ENCODE measurements at places on chromosomes 1 and 21.

GRCh38 chr1:167499106-167499505 is 19.2 kb downstream of the CD247 start:
- no peaks in the 10 kb centered on the region for H3K36me3 ChIP-seq
- H3K27me3 ChIP-seq: peaks cover 83% of the 10 kb centered on the region
- DNase-seq: no peak
- no peak overlapping the region for H3K4me3 ChIP-seq
- H3K4me1 ChIP-seq: no peaks in the 10 kb centered on the region

GRCh38 chr1:156075775-156076204 is 6.5 kb downstream of the MEX3A start:
- no peak overlapping the region for H3K4me3 ChIP-seq
- DNase-seq: no peak
- no peak overlapping the region for H3K27ac ChIP-seq

GRCh38 chr1:81584398-81584797 is 216.3 kb upstream of the ADGRL2 start:
- no peaks in the 10 kb centered on the region for H3K27me3 ChIP-seq
- H3K4me1 ChIP-seq: peaks cover 3% of the 10 kb centered on the region
- H3K27ac ChIP-seq: no peak overlapping the region
- no peaks in the 10 kb centered on the region for H3K36me3 ChIP-seq
- peak; percentile 22 for DNase-seq

DNA sequence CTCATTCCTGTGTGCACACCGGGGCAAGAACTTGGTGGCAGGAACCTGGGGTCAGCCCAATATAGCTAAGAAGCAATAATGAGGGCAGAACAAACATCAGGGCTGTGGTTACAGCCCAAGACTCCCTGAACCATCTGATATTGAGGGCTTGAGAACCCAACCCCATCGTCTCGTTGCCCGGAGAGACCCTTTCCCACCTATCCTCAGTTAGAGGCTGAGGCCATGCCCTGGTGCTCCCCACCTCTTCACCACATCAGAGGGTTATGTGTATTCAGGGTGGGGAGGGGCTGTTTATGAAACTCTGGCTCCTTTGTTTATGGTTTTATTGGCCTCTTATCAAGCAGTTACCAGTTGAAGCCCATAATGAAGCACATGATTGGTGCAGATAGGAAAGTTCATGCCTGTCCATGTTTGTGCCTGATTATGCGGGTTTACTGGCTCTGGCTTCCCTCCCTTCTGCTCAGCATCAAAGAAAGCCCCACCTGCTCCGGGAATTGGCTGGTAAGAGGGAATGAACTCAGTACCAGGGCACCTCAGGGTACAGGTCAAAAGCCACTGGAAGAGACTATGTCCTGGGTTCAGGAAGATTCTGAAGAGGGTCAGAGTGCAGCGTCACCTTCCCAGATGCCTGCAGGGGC is 14.5 kb downstream of the NUAK2 start:
- no peak overlapping the region for H3K4me3 ChIP-seq
- peaks cover 88% of the 10 kb centered on the region for H3K36me3 ChIP-seq
- peaks cover 27% of the 10 kb centered on the region for H3K4me1 ChIP-seq
- H3K27me3 ChIP-seq: no peaks in the 10 kb centered on the region
- H3K27ac ChIP-seq: no peak overlapping the region

- peak; percentile 53 for DNase-seq
- H3K36me3 ChIP-seq: no peaks in the 10 kb centered on the region
- H3K4me3 ChIP-seq: peak overlapping the region; percentile 69
- H3K27ac ChIP-seq: no peak overlapping the region
- peaks cover 8% of the 10 kb centered on the region for H3K4me1 ChIP-seq
These were observed 29.7 kb downstream of the HEYL start for GRCh38 chr1:39609618-39610331.

DNA sequence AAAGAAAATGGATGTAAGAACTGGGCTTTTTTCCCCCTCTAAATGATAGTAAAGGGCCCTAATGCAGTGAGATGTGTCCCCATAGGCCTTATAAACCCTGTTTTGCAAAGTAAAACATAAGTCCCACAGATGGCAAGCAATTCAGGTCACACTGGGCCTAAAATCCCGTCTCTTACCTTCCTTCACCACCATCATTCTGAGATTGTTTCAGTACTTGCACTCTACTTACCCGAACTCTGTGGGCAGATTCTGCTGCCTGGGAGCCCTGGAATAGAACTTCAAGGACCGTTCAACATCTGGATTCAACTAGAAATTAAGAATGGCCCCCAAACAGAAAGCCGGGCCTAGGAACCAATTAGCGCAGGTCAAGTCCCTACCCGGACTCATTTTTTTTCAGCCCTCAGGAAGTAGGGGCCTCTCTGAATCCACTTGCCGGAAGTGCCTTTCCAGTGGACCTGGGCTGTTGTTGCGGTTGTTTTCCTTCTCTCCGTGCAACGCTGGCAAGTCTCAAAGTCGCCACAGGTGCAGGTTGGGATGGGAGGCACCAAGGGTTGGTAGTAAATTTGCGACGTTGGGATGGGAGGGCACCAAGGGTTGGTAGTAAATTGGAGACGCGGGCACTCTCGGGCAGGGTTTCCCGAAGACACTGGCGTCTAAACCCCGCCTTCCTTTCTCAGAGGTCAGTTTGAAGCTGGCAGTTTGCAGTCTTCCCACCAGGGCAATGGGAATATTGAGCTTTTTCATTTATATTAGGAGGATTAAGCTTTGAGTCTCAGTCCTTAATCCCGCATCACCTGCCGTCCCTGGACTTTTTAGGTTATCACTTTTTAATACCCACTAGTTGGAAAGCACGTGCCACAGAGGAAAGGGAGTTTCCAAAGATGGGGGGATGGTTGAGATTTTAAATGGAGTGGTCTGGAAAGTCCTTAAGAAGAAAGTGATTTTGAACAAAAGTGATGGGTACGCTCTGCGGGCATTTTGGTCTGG is at the start of gene TMEM69:
Gene TMEM69 (plus strand): TSS at position 428 of the 987 bp plus-strand sequence. CDS start 2,888 bp downstream, outside the sequence.
- H3K4me1 ChIP-seq: peaks cover 16% of the 10 kb centered on the region
- H3K4me3 ChIP-seq: peak within 1 kb of the TSS; percentile 87
- H3K27me3 ChIP-seq: no peaks in the 10 kb centered on the region
- H3K27ac ChIP-seq: peak within 1 kb of the TSS; percentile 92

DNA sequence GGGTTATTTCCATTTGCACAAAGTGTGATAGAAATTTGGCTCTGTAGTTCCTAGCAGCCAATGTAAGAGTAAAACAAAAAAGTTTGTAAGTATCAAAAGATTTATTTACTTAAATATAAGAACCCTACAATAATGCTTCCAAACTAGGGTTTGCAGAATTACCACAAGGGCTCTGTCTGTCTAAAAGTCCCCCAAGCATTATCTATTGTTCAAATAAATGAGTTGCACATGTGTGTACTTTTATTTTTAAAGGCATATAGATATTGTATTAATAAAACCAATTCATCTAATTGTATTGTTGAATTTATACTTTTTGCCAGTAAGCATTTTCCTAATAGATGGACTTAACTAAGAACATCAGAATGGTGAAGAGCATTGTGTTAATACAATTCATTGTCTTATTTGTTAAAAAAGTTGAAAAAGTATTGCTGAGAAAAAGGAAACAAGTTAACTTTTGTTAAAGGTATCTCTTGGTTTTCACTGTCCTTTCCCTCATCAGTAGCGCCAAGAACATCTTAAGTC is 863 bp upstream of the PTPRC start:
- DNase-seq: no peak
- no peaks in the 10 kb centered on the region for H3K4me1 ChIP-seq
- H3K27ac ChIP-seq: no peak overlapping the region
- H3K27me3 ChIP-seq: no peaks in the 10 kb centered on the region
- H3K4me3 ChIP-seq: no peak overlapping the region

DNA sequence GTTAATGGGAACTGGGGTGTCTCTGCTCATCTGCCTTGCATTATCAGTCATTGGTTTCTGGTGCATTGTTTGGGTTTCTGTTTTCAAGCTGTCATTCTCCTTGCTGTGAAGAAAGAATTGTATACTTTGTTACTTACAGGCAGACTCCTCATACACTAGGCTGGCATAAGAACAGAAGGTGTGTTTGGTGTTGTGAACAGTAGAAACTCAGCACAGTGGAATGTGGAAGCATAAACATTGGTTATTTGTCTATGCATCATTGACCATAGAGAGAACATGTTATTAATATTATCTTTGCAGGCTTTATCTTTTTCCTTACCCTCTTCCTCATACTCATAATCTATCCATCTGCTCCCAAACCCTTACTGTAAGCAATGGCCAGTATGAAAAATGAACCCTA is 18.2 kb downstream of the C1orf87 start:
- no peaks in the 10 kb centered on the region for H3K36me3 ChIP-seq
- no peak overlapping the region for H3K4me3 ChIP-seq
- H3K4me1 ChIP-seq: no peaks in the 10 kb centered on the region
- H3K27ac ChIP-seq: no peak overlapping the region

- H3K27ac ChIP-seq: no peak overlapping the region
- DNase-seq: no peak
- no peak overlapping the region for H3K4me3 ChIP-seq
These were observed 475.3 kb upstream of the ADGRL2 start for GRCh38 chr1:81325397-81325796.

GRCh38 chr1:91948501-91949355 is 473 bp upstream of the BRDT start:
- no peak for DNase-seq
- no peaks in the 10 kb centered on the region for H3K27me3 ChIP-seq
- no peak overlapping the region for H3K27ac ChIP-seq
- no peaks in the 10 kb centered on the region for H3K4me1 ChIP-seq

DNA sequence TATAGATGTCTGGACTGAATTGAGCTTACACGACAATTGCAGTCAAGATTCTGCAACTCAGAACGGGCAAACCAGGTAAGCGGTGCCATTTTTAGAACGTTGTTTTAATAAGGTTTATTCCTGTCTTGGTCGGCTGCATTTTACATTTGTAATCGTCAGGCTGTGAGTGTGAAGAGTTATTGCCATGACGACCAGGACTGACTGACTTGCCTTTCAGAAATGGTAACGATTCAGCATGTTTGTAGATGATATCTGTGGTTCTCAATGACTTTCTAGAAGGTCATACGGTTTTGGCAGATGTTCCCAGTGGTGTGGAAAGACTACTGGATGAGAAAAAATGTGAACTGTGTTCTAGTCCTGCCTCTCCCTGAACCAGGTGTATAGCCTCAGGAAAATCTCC is 271.3 kb upstream of the B3GALT2 start:
- H3K4me1 ChIP-seq: no peaks in the 10 kb centered on the region
- no peaks in the 10 kb centered on the region for H3K36me3 ChIP-seq
- no peak overlapping the region for H3K27ac ChIP-seq
- no peak overlapping the region for H3K4me3 ChIP-seq
- DNase-seq: no peak
- H3K27me3 ChIP-seq: no peaks in the 10 kb centered on the region

GRCh38 chr1:221699577-221699976 is 42.3 kb downstream of the DUSP10 start:
- DNase-seq: no peak
- H3K4me3 ChIP-seq: no peak overlapping the region

- peaks cover 11% of the 10 kb centered on the region for H3K4me1 ChIP-seq
- no peak overlapping the region for H3K27ac ChIP-seq
- no peak overlapping the region for H3K4me3 ChIP-seq
These were observed 7.7 kb downstream of the ADAMTS1 start for GRCh38 chr21:26837539-26837938.

- DNase-seq: peak; percentile 96
- H3K4me3 ChIP-seq: peak overlapping the region; percentile 23
- peaks cover 7% of the 10 kb centered on the region for H3K4me1 ChIP-seq
- H3K27ac ChIP-seq: peak overlapping the region; percentile 91
These were observed 32.8 kb upstream of the DNASE2B start for GRCh38 chr1:84365225-84366221.

- no peak overlapping the region for H3K4me3 ChIP-seq
- DNase-seq: no peak
- H3K4me1 ChIP-seq: peaks cover 14% of the 10 kb centered on the region
- H3K36me3 ChIP-seq: no peaks in the 10 kb centered on the region
- peaks cover 3% of the 10 kb centered on the region for H3K27me3 ChIP-seq
- H3K27ac ChIP-seq: no peak overlapping the region
These were observed 101.2 kb downstream of the LAMC2 start for GRCh38 chr1:183287191-183287675.

- peak overlapping the region; percentile 77 for H3K4me3 ChIP-seq
- no peak overlapping the region for H3K27ac ChIP-seq
- DNase-seq: peak; percentile 43
These were observed 15.0 kb downstream of the HLX start for GRCh38 chr1:220894025-220894923.

- no peak for DNase-seq
- peaks cover 14% of the 10 kb centered on the region for H3K4me1 ChIP-seq
- no peaks in the 10 kb centered on the region for H3K36me3 ChIP-seq
These were observed 3.2 kb downstream of the RCAN3 start for GRCh38 chr1:24505816-24506215.

- H3K4me1 ChIP-seq: peaks cover 1% of the 10 kb centered on the region
- H3K4me3 ChIP-seq: no peak overlapping the region
- no peak overlapping the region for H3K27ac ChIP-seq
- peaks cover 52% of the 10 kb centered on the region for H3K36me3 ChIP-seq
These were observed 94.4 kb downstream of the RAVER2 start for GRCh38 chr1:64839261-64839660.

GRCh38 chr1:42576935-42577334 is 81.3 kb upstream of the PPIH start:
- H3K4me3 ChIP-seq: no peak overlapping the region
- no peaks in the 10 kb centered on the region for H3K27me3 ChIP-seq
- DNase-seq: no peak
- no peak overlapping the region for H3K27ac ChIP-seq

DNA sequence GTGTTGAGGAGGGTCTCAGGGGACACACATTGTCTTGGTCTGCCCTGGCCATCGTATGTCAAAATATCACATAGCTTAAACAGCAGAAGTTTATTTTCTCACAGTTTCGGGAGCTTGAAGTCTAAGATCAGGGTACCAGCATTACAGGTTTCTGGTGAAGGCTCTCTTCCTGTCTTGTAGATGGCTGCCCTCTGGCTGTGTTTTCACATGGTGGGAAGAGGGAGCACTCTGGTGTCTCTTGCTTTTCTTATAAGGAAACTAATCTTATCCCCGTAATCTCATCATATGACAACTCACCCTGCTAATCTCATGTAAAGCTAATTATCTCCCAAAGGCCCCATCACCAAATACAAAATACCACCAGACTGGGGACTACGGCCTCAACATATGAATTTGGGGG is 246.9 kb upstream of the ST6GALNAC5 start:
- H3K36me3 ChIP-seq: no peaks in the 10 kb centered on the region
- H3K27me3 ChIP-seq: no peaks in the 10 kb centered on the region
- no peak for DNase-seq
- H3K4me3 ChIP-seq: no peak overlapping the region

DNA sequence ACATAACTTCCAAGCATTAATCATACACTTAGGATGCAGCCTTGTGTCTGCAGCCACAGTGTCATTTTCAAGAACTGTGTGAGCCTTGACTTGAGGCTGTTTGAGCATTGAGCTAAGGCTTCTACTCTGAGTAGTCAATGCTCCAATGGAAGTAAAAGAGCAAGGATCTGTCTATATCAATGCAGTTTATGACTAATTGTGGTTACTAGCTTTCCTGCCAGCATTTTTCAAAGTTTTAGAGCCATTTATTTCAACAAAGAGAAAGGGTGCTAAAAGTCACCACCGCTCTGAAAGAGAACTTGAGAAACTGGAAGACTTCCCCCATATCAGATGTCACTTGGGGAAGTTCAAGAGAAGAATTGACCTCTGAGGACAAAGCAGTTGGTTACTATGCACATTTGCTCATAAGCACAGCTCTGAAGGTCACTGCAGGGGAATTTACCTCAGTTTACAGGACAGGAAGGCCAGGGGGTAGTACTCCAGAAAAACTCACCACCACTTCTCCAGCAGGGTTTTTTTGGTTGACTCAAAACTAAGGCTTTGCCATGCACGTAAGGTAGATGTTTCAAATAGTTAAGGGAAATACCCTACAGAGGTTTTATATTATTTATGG is 24.5 kb upstream of the RGS1 start:
- no peak overlapping the region for H3K4me3 ChIP-seq
- no peaks in the 10 kb centered on the region for H3K27me3 ChIP-seq
- DNase-seq: peak; percentile 87
- H3K27ac ChIP-seq: peak overlapping the region; percentile 22
- peaks cover 3% of the 10 kb centered on the region for H3K4me1 ChIP-seq

Measured in mesenchymal stem cell (in vitro differentiated cells and primary cell).